ENCODE measurements at places on chromosomes 2 and 18.

DNA sequence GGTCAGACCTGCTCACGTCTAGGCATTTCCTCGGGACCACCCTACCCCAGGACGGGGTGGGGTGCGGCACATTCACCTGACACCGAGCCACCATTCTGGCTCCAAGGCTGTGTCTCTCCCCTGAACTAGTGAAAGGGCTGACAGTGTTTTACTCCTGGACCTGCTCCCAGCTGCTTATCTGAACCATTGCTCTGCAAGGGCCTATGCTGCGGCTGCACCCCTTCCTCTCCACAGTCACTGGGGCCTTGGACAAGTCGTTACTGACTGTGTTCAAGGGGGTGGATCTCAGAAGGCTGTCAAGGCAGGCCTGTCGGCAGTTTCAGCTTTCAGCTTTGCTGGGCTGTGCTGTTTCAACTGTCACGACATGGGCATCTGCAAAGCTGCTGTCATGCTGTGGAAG lies 11.7 kb downstream of the CREG2 start:
- DNase-seq: no peak

- DNase-seq: no peak
Observed at GRCh38 chr2:97675430-97676113, 6.1 kb downstream of the C2orf92 start.

DNA sequence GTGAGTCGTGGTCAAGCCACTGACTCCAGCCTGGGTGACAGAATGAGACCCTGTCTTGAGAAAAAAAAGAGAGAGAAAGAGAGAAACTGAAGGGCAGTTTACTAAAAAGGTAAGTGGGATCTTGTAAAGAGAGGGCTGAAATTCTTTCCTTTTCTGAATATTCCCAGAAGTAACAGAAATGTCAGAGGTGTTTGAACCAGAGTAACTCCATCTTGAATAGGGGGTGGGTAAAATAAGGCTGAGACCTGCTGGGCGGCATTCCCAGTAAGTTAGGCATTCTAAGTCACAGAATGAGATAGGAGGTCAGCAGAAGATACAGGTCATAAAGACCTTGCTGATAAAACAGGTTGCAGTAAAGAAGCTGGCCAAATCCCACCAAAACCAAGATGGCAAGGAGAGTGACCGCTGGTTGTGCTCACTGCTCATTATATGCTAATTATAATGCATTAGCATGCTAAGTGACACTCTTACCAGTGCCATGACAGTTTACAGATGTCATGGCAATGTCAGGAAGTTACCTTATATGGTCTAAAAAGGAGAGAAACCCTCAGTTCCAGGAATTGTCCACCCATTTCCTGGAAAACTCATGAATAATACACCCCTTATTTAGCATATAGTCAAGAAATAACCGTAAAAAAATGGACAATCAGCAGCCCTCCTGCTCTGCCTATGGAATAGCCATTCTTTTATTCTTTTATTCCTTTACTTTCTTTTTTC lies 1334.3 kb upstream of the ZEB2 start:
- DNase-seq: no peak

GRCh38 chr2:88765154-88765888 lies 73.8 kb downstream of the RPIA start:
- peak; percentile 3 for DNase-seq

DNA sequence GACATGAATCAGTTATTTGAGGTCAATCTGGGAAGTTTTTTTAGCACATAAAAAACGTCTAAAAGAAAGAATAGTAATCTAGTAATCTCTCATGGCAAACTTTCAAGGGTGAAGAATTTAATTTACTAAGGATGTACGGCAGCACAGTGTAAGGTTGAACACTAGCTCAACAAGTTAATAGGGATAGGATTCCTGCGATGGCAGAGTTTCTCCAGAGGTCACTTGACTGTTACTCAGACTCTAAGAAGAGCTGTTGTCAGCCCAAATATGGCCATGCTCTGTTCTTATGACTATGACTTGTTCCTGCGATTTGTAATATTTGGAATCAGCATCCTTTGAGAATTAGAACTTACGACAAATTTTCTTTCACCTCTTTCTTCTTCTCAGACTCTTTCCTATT lies 553.3 kb upstream of the TNP1 start:
- DNase-seq: peak; percentile 50

All from amniotic epithelial cell (primary cell).